COR-L47 (cell line): ENCODE measurements at places on chromosomes 1 and 21.
A peak's percentile ranks its signal among the peaks of the same experiment; 100 is the strongest.

- no peak for DNase-seq
These were observed 872 bp downstream of the BRINP2 start for GRCh38 chr1:177171536-177172123.

DNA sequence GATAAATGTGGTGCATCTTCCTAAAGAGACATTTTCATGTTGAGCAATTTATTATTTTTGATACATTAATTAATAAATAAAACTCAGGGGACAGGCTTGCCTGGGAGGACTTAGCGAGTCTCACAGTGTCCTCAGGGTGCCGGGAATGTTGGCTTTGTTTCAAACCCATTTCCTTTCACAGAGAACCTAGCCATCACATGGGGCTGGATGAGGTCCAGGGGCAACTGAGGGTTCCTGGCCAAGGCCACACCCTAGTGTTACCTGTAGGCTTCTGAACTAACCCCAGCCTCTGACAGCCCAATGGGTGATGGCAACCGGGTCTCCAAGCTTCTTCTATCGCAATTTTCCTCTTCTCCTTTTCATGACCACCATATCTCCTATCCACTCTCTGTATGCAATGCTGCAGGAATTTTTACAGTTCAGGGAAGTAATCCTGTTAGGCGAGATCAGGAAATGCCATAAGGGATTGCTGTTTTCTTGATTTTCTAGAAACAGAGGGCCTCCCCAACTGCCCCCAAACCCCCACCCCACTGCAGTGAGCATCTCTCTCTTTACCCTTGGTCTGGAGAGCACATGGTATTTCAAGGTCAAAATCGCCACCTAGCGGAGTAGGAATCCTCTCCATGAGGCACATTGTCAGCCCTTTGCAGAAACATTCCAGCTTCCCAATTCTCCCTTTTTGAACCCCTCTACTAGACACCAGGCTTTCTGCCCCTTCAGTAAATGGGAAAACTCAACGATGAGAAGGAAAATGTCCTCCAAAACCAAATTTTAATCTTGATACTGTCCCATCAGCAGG, 22.1 kb upstream of the SMYD3 start:
- DNase-seq: peak; percentile 3

- DNase-seq: no peak
These were observed 14.3 kb downstream of the KPNA6 start for GRCh38 chr1:32122151-32122550.

DNA sequence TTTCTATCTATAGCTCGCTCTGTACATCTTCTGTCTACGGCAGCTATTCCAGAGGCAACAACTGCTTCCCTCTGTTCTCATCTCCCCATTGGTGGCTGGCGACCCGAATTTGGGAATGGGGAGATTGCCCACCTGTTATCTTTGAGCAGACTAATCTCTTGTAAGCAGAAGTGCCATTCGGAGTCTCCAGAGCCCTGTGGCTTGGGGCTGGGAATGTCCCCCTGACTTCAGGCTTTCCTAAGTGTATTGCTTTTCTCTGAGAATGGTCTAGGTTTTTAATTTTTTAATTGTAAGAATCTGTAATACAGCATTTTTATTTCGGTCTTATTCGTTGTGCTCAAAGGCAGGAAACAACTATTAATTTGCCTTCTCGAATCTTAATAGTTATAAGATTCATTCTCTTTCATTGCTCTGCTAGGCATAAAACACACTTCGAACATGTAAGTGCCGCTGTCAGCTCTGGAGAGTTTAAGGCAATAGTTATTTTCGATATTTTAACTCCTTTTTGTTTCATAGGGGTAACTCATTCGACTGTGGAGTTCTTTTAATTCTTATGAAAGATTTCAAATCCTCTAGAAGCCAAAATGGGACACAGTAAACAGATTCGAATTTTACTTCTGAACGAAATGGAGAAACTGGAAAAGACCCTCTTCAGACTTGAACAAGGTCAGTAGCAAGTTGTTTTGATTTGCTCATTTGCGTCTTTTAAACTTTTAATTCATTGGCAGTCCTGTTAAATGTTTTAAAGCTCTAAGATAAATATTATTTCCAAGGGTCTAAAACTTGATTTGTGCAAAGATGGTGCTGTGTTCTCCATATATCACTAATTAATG, 514 bp downstream of the AGL start:
- DNase-seq: no peak

DNA sequence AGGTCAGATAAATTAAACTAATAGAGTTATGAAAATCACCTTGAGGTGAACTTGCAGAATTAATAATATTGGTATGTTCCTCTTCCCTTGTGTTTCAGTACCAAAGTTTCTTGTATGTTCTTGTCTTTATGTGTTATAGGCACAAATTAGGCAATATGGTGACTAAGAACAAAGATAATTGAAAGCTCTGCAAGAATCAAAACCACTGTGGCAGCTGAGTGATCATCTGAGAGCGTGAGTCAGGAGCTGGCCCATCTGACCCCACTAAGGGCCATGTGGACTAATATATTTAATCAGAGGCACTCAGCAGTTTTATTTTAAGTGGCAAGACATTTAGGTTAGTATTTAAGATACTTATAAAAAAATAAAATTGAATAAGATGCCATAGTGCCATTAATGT, 12.8 kb upstream of the CASQ2 start:
- DNase-seq: no peak

DNA sequence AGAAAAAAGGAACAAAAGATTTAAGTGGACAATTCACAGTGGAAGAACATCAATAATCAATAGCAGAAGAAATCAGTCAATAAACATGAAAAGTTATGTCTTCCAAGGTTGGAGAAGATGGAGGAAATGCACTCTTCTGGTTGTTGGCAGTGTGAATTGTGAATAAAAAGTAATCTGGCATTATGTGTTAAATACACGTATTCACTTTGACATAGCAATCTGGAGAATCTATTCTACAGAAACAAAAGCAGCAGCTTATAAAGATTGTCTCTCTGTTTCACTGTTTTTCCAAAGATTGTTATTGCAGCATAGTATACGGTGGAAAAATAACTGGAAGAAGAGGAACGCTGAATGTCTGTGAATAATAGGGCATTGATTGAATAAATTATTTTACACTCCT, 169.4 kb downstream of the NEK7 start:
- no peak for DNase-seq

DNA sequence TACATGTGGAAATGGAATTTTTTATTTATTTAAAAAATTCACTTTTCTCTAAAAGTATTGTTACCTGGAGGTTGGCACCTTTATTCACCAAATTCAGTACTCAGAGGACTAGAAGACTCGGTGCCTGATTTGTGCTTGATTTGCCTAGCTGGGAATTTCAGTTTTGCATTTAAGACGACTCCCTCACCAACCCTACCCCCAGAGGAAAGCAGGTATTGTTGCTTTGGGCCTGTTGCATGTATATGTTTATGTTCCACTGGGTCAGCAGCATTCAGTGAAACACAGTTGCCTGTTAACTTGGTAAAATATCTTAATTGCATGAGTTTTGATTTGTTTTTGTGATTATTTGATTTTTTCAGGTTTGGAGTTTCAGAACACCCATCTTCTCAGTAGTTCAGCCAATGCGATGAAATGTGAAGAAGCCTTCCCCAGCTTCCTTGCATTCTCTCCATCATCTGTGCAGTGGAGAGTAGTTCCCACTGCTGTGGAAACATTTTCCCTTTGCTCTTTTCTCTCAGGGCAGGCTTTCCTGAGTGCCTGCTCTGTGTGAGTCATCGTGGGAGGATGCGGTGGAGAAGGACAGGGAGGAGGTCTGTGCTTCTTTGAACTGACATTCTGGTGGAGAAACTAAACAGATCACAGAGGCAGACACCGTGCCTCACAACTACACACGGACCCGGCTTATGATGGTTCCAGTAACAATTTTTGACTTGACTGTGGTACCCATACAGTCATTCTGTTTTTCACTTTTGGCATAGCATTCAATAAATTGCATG, 6.4 kb downstream of the ADARB1 start:
- DNase-seq: no peak

GRCh38 chr1:43270421-43271095, 775 bp downstream of the TMEM125 start:
- DNase-seq: peak; percentile 57

DNA sequence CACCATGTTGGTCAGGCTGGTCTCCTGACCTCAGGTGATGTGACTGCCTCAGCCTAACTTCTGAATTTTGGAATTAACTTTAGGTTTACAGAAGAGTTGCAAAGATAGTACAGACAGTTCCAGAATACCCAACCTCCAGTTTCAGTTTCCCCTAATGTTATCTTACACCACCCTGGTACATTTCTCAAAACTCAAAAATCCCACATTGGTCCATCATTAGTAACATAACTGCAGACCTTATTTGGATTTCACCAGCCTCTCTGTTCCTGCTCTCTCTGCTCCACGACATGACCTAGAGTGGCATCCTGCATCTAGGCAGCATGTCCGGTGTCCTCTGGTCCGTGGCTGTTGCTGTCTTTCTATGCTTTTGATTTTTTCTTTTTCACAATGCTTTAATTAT, 5.0 kb upstream of the ZC3H12A start:
- no peak for DNase-seq

GRCh38 chr1:54304518-54304917, 101.7 kb downstream of the SSBP3 start:
- no peak for DNase-seq

DNA sequence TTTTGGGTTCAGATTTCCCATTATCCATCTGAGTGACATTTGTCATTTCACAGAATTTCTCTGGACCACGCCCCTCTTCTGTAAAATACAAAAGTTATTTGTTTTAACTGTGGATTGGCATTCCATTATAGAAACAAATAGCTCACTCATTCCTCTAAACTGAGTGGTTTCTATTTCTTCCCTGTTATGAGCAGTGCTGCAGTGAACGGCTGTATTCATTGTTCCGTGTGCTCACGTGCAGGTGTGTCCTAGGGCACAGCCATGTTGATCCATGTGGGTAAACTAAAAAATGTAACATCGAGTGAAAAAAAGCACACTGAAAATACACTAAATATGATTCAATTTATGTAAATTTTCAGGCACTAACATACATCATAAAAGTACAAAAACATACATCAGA, 27.0 kb upstream of the IL12RB2 start:
- DNase-seq: no peak

DNA sequence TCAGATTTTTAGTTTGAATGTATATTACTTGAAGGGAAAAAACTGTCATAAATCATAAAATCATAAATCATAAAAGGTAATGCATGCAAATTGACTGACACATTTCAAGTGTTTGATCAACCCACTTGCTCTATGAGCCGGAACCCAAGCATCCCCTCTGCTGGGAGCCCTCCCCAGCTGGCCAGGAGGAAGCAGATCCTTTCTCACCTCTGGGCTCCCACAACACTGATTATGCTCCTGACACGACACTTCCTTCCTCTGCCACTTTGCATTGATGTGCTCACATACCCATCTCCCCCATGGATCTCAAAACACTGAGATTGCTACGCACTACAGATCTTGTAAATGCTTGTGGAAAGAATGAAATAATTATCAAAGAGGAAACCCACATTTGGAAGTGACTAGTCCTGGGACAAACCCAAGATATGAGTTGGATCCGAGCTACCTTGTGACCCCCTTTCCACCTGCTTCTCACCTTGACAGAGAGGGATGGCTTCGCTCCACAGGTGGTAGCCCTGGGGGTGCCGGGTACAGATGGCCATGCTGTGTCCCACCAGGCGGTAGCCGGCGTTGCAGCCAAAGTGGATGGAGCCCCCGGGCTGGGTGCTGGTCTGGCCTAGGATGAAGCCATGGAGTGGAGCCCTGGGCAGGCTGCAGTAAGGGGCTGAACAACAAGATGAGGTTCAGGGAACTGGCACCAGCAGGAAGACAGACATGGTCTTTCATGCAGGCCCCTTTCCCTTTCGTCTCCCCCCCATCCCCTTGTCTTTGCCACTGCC, 104.6 kb downstream of the ZSCAN20 start:
- DNase-seq: no peak

DNA sequence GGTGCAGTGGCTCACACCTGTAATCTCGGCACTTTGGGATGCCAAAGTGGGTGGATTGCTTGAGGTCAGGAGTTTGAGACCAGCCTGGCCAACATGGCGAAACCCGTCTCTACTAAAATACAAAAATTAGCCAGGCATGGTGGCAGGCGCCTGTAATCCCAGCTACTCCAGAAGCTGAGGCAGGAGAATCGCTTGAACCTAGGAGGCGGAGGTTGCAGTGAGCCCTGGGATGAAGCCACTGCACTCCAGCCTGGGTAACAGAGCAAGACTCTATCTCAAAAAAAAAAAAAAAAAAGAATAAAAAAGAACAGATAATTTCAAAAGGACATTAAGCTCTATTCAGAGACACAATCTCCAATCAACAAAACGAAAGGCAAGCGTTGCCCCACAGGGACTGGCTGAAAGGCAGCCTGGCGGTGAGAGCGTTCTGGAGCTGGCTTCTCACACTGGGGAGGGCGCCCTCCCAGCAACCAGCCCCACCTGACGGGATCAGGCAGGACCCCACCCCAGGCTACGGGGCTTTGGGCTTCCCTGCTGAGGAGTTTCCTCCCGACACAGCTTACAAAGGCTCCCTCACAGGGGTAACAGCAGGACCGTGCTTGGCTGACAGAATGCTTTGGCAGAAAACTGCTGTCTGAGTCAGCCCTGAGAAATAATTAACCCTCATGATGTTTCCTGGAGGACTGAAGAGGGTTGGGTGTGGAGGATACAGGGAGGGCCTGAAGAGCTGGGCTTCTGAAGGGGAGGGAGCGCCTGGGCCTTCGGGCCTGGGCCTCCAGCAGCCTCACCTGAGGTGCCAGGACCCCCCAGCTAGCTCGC, 31.1 kb upstream of the SRP9 start:
- peak; percentile 95 for DNase-seq

GRCh38 chr1:27876341-27877114, 4.2 kb downstream of the THEMIS2 start:
- no peak for DNase-seq

DNA sequence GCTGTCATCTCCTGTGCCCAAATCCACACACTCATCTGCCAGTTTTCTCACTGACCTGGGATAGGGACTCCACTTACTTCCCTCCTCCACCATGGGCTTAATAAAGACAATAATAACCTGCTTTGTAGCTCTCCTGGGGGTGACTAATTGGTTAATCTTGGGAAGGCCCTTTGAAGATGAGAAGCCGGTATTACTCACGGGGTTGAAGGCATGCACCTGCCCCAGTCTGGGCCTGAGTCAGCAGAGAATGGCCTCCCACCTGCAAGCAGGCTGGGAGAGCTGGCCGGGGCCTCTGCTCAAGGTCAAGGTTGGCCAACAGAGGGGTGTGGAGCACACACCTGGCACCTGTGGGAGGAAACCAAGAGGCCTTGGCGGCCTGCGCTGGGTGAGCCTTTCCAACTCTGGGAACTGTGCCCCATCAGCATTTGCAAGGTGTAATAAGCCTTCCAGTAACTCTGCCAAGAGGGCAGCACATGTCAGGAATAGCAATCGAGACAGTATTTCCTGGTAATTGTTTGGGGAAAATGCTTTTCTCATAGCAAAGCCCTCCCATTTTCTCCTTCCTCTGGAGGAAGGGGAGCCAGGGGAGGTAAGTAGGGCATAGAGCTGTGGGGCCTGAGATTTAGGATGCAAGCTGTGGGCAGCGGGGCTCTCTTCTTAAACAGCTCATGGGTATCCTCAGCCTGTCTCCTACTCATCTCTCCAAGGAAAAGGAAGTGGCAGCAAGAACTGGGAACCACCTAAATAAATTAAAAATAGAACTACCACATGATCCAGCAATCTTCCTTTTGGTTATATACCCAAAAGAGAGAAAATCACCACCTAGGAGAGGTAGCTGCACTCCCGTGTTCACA, 49.0 kb downstream of the TOMM20 start:
- DNase-seq: peak; percentile 62

- no peak for DNase-seq
These were observed 87.0 kb upstream of the MAGI3 start for GRCh38 chr1:113303267-113303666.

GRCh38 chr1:183214021-183214970, 28.2 kb downstream of the LAMC2 start:
- no peak for DNase-seq
